GM03348 (cell line): ENCODE measurements at places on chromosomes 11 and 22.

DNA sequence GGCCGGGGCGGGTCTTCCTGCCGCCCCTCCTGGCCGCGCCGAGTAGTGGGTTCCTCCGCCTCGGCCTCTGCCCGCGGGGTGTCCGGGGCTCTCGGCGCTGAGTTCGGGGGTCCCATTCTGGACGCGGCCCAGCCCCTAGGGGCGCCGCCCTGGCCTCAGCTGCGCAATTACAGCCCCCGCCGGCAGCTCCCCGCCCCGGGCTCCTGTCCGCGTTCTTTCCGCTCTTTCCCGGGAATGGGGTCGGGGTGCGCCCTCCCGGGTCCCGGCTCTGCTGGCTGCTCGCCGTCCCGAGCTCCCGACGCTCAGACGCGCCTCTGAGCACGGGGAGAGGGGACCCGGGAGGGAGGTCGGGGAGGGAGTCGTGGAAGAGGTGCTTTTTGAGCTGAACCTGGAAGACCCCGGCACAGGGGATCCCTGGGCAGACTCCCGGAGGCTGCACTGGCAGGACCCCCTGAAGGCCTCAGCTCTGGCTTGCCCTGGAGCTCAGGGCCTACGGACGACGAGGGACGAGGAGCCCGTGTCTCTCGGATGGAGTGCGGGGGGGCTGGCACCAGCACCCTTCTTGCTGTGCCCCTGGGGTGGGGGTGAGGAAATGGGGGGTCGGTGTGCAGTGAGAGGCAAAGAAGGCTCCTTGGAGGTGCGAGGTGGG, 558 bp downstream of the TSPAN4 start:
- no peak for DNase-seq

DNA sequence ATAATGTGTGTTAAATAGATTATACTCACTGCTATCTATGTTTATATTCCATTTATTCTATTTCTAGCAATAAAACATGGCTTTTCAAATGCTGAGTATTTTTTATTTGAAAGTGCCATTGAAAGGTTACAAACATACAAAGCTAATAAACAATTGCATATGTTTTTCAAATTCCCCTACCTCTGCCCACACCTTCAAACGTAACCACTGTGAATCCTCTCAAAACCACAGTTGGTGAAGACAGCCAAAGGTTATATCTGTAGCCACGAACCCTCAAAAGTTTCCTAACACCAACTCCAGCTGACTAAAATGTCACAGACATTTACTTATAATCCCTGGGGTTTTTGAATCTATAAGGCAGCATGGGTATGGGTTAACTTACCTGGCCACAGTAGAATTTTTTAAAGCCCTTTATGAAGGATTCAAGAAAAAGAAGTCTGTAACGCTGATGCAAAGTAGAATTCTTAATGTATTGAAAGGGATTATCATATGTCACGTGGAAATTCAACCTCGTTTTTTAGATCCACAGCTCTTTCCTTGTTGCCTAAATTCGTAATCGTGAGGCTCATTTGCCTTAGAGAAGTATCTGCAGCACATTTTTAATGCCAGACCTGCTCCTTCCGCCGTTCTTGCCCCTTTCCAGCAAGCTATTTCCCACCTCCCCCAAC, 122.5 kb upstream of the ZC3H12C start:
- DNase-seq = no peak

GRCh38 chr11:2548596-2548995, 103.8 kb downstream of the KCNQ1 start:
- DNase-seq = no peak

GRCh38 chr11:85799142-85799541, 11.8 kb downstream of the SYTL2 start:
- DNase-seq = no peak

- peak; percentile 91 for DNase-seq
These were observed 16.9 kb downstream of the TSPAN4 start for GRCh38 chr11:859394-860131.

GRCh38 chr22:42396621-42397331, 35.4 kb downstream of the NFAM1 start:
- DNase-seq = no peak

DNA sequence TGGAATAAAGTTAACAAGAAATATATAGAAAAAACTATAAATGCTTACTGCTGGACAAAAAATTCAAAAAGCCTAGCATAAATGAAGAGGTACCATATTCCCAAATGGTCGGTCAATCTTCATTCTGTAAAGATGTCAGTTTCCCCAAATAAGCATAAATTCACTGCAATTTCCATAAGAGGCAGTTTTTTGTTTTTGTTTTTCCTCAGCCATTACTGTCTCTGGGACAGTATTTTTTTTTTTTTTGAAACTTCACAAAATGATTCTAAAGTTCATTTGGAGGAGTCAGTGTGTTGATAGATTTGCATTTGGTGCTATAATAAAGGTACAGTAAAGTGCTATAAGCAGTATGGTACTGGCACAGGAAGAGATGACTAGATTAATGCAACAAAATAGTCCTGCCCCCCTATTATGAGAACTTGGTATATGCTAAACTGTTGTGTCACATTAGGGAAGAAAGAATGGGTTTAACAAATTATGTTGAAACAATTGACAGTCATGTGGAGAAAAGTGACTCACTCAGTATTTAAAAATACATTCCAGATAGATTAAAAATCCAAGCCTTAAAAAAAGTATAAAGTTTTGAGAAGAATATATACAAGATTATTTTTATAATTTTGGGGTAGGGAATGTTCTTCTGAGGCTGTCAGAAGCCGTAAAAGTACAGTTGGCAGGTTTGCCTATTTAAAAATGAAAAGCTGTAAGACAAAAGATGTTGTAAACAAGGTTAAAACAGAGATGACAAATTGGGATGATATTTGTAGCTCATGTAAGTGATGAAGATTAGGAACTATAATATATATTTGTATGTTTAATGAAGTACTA, 2.6 kb upstream of the FTH1 start:
- DNase-seq = peak; percentile 69

DNA sequence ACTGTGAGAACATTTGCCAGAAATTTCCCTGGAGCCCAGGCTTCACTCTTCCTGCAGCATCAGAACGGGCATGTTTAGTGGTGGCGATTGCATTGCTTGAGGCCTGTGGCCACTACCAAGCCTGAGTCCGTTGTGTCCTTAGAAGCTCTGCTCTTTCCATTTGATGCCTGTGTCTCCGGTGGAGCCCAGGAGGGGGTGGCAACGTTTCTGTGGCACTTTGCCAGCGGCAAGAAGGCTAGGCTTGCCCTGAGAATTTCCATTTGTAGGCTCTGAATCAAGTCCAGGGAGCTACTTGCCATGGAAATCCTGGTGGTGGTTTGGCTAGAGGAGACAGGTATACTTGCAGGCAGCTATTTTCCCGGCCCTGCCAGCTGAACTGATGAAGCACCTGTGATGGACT, 47.1 kb downstream of the ADAMTS8 start:
- DNase-seq = no peak

DNA sequence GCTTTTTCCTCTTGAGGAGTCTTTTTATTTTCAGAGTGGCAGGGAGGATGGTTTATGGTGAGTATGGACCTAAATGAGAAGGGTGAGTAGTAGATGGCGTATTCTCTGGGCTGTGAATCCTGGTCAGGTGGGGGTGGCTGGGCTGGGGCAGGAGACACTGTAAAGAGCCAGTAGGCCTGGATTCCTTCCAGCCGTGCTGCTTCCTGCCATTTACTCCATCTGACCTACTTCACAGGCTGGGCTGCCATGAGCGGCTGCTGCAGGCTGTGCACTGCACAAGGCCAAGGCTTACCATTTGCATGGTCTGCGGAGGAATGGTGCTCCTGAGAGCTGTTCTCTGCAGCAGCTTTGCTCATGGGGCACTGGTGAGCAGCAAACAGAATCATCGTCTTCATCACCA, 297.6 kb downstream of the KIRREL3 start:
- DNase-seq = no peak

DNA sequence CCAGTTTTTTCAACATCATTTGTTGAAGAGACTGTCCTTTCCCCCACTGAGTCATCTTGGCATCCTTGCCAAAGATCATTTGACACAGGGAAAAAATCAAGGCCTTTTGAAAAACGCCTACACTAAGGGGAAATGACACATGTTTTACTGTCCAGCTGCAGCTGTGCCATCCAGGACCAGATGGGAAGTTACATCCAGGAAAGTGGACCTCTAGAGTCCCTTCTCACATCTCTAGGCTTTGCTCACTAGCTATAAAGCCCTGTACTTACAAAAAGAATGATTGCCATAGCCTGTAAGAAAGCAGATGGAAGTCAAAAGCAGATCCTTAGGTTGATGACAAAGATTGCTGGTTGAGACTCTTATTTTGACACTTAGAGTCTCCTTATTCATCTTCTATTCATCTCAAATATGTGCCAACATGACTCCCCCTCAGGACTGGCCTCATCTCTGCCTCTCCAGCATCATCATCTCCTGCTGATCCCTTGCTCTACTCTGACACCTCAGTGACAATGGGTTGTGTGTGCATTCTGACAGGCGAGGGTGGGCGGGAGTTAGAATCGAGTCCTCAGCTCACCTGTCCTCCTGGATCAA, 22.8 kb downstream of the OSBP2 start:
- peak; percentile 66 for DNase-seq

- DNase-seq = no peak
These were observed 7.6 kb downstream of the AMOTL1 start for GRCh38 chr11:94775567-94776327.

- DNase-seq = no peak
These were observed 138.1 kb downstream of the MAML2 start for GRCh38 chr11:96204721-96205459.

DNA sequence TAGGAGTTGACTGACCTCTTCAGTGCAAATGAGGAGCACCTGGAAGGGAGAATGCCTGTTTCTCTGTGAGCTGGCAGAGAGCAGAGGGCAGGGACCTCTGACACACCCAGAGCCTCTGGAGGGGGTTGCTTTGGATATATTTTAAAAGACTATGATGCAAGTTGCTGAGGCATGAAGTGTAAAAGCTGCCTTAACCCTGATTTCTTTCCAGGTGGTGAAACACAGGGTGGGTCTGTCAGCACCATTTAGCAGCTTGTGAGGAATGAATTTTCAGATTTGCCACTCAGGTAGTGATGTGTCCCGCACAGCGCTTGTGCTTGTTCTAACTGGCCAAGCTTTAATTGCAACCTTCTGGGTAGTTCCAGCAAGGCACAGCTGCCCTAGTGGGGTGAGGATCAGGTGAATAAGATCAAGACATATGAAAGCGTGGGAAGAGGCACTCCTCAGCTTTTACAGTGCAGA, 90.2 kb downstream of the SWAP70 start:
- DNase-seq = no peak
